ENCODE measurements at places on chromosomes 4 and X.

GRCh38 chrX:10484683-10485247 is 135.6 kb downstream of the MID1 start:
- no peak for DNase-seq

DNA sequence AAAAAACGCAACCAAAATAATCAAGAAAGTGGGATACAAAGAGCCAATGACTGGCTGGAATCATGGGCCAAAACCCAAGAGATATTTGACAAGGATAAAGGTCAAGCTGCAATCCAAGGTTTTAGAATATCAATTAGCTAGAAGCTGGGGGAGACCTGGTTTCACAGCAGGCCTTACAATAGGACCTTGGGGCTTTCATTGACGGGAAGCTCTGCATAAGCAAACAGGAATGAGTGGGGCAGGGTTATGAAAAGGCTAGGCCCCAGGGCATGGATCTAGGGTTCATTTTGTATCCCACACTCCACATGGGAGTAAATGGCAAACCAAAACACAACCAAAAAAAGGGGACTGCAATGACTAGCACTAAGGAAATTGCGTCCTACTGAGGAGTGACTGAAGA is 215.3 kb downstream of the HS6ST2 start:
- DNase-seq, result no peak

GRCh38 chr4:88110826-88111225 is 47.6 kb downstream of the ABCG2 start:
- peak; percentile 25 for DNase-seq

GRCh38 chr4:139660568-139661043 is 5.0 kb upstream of the MGST2 start:
- DNase-seq, result peak; percentile 97

GRCh38 chr4:100936661-100937375 is 410.5 kb downstream of the PPP3CA start:
- no peak for DNase-seq

DNA sequence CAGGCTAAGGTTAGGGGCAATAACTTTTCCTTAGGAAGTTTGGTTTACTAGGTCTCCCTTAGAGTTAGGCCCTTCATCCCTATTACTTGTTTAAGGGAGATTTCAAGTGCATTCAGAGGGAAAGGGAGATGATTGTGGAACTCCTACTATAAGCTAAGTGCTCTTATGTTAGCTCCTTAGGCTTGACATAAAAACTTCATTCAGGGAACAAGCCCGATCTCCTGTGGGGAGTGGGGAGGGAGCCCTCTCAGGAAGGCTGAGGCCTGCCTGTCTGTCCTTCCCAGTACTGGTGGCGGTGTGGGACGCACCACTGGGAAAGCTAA is 8.0 kb downstream of the KLF3 start:
- DNase-seq, result no peak

DNA sequence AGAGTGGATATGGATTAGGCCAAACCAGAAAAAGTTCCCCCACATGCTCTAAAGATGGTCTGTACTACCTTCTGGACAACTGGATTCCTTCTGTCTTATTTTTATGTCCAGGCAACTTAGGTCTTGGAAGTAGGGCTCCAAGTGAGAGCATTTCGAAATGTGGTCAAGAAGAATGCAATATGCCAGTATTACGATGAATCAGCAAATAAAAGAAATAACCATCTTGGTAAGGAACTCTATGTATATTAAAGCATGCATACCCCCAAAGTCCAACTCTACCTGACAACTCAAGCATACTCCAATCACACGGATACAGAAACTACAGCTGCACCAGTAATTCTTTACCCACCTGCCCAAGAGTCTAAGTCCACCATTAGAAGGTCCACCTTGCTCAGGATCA is 234.5 kb downstream of the HNRNPD start:
- no peak for DNase-seq

DNA sequence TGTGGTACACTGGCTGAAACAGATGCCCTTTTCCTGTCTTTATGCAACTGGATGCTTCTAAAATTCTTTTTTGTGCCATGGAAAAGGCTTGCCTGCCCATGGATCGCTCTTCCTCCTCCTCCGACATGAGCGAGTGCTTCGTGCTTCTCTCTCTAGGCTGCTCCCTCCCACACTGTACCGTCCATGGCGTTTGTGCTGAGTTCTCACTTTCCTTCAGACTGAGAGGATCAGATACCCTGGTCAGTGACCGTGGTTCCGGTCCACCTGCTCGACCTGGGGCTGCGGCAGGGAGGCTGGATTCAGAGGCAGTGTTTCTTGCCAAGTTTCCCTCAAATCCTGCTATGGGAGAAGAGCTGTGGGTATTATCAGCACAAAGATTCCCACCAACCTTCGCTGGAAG is 10.2 kb upstream of the CLDN24 start:
- no peak for DNase-seq

GRCh38 chr4:172740434-172740833 is 428.2 kb upstream of the GALNT7 start:
- no peak for DNase-seq

DNA sequence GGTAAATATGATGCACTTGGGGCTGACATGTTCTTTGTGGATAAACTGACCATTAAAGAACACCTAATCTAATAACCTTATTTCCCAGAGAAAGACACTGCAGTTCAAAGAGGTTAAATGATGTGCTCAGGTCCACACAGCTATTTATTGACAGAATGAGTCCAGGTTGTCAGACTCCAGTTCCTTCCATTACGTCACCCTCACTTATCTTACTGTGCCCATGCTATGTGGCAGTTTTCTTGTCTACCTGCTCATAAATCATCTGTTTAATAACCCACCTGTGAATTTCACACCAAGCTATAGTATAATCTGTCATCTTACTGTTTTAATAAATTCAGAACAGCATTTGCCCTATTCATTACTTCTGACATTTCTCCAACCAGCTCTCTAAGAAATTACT is 36.7 kb downstream of the QRFPR start:
- no peak for DNase-seq

DNA sequence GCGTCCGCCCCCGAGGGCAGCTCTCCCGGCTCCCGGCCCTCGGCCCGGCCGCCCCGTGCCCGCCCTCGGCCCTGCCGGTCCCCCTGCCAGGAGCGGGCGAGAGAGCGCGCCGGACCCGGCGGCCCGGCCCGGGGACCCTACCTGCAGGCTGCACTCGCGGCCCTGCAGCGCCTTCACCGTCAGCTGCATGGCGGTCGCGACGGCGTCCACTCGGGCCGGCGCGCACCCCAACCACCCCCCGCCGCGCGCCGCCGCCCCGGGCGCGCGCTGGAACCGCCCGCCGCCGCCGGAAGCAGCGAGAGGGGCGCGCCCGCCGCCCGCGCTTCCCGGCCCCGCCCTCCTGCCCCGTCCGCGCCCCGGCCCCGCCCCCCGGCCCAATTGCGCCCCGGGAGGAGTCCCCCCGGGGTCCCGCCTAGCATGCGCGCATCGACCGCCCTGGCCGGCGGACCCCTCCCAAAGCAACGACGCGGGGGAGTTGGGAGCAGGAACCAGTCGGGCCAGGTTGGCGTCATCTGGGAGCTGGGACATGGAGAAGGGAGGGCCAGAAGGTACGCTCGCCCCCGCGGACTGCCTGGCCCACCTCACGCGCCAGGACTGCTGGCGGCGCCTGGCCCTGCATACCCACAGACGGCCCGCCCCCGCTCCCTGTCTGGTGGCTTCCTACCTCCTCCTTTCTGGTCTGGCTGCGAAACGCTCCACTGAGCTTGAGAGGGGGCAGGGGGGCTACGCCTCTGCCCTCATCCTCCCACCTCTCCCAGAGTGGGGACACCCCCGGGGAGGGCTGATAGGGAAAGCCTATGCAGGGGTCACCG is at the start of gene UBL4A:
Gene UBL4A (minus strand): TSS at position 220 of the 812 bp plus-strand sequence. CDS start 31 bp downstream, at position 189.
- peak; percentile 23 for DNase-seq

- no peak for DNase-seq
Observed at GRCh38 chr4:16416601-16417000, 190.3 kb upstream of the TAPT1 start.

DNA sequence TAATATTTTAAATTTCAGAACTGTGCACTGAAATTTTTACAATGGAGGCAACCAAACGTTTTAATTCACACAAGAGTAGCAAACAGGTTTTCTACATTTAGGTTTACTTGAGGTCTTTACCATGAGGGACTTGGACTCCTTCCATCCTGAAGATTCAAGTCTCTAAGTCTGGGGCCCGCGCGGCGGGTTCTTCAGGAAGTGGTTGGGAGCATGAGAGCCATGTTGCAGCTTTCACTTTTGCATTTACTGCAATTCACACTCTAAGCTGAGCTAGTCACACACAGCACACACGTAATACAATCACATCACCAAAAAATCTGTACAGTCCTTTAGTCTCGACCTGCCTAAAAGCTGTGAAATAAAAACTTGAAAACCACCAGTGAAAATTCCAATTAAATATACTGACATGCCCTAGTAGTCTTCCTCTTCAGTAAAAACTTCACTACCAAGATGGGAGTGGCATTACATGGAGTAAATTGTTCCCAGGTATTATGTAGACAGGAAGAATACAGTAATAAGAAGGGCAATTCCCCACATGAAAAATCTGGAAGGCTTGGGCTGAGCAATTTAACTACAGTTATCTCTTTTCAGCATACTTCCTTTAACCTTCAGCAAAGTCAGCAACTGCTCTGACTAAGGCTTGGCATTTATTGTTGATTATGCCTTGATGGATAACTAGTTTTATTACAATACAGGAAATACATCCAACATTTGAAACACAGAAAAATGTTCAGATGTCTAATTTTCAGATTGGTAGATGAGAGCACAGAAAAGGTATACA is 571.1 kb upstream of the DIPK2B start:
- peak; percentile 79 for DNase-seq

DNA sequence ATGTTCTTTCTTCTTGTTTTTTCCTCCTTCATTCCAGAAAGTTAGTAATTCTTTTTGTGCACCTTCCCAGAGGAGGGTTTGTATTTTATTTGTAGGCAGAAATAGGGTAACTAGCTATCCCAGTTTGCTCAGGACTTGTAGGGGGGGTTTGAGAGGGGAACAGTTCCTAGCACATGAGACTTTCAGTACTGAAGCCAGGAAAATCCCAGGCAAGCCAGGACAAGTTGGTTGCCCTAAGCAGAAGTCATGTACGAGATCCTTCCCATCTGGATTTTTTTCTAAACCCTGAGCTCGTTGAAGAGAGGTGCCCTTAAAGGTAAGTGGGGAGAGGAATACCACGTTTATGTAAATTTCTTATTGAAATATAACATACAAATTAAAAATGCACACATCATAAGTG is 15.6 kb upstream of the TAB3 start:
- no peak for DNase-seq

GRCh38 chr4:145819853-145820181 is 118.8 kb downstream of the ZNF827 start:
- DNase-seq, result no peak

- no peak for DNase-seq
Observed at GRCh38 chr4:111136438-111136837, 513.6 kb upstream of the PITX2 start.

GRCh38 chr4:122045533-122045932 is 93.7 kb upstream of the TRPC3 start:
- peak; percentile 93 for DNase-seq

DNA sequence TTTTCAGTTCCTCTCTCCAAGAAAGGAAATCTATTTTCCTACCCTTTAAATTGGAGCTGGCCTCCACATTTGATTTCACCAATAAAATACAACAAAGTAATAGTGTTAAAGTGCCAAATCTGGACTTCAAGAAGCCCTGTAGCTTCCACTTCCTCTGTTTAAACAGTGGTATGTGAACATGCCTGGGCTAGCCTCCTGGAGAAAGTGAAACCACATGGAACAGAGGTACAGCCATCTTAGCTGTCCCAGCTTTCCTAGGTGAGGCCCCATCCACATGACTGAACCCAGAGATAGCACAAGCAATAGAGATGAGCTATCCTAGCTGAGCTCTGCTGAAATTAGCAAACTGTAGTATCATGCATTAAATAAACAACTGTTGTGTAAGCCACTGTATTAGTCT is 131.8 kb upstream of the VCX start:
- DNase-seq, result peak; percentile 2

DNA sequence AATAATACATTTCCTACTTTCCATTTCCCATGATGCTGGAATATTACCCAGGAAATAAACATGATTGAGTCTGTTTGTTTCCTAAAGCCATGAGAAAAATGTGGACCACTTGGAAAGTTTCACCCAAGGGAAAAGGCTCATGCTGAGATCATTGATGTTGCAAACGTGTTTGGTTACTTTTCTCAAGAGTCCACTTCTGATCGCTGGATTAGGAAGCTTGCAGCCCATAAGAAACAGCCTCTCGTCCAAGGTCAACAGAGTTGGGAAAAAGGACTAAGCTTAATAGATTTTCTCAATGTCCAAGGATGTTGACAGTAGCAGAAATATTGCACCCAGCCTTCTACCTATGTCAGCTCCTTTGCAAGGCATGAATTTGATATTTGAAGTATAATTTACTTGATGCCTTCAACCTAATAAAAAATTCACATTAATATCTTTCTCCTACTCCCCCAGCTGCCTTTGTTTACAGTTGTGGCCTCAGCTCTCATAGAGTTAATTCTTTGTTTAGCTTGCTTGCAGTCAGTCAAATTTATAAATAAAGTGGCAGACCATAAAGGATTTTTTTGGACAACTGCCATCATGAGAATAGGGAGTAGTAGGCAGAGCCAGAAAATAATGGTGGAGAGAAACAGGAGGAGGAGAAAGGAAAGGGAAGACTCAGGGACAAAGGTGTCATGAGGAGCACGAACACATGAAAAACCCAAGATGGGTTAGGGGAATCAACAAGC is 65.6 kb upstream of the BLTP1 start:
- DNase-seq, result no peak

DNA sequence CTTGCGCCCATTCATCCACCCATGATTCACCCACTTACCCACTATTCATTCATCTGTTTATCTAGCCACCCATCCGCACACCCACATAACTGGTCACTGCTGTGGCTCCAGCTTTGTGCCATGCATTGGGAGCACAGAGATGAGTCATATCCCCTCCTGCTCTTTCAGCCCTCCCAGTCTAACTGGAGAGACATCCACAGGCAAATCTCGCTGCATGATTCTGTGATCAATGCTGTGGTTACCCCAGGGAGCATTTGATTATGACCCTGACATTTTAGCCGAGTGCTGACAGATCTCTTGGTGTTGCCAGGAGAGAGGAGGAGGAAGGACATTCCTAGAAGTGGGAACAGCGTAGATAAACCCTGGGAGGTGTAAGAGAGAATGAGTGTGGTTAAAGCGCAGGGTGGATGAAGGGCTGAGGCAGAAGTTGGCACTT is 10.4 kb upstream of the PORCN start:
- peak; percentile 45 for DNase-seq

DNA sequence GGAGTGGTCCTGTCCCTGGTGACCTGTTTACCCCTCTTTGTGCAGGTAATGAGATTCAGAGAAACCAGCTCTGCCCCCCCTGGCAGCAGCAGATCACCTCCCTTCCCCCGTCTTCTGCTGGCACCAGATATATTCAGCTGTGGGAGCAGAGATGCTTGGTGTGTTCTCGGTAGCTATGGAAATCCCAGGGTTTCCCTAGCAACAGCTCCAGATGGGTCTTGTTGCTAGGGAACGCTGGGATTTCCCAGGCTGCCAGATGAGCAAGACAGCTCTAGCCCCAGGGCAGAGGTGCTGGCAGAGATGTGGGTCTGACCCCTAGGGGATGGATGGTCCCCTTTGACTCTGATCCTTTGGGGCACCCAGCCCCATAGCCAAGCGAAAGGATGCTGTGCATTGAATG is 20.2 kb downstream of the CETN2 start:
- DNase-seq, result no peak

GRCh38 chrX:68936608-68937007 is 107.8 kb downstream of the EFNB1 start:
- DNase-seq, result peak; percentile 84
